ENCODE measurements at places on chromosomes 6 and 20. TPM values are rescaled to one million over a fixed set of nuclear protein-coding genes. Genes with fewer than 3 reads are reported as not detected.
A peak's percentile ranks its signal among the peaks of the same experiment; 100 is the strongest.

- DNase-seq, result no peak
- no peak overlapping the region for H3K4me3 ChIP-seq
- H3K4me1 ChIP-seq, result no peaks in the 10 kb centered on the region
- H3K36me3 ChIP-seq, result no peaks in the 10 kb centered on the region
- H3K27ac ChIP-seq, result no peak overlapping the region
Measured at GRCh38 chr20:56194042-56194441, 54.5 kb upstream of the MC3R start.

DNA sequence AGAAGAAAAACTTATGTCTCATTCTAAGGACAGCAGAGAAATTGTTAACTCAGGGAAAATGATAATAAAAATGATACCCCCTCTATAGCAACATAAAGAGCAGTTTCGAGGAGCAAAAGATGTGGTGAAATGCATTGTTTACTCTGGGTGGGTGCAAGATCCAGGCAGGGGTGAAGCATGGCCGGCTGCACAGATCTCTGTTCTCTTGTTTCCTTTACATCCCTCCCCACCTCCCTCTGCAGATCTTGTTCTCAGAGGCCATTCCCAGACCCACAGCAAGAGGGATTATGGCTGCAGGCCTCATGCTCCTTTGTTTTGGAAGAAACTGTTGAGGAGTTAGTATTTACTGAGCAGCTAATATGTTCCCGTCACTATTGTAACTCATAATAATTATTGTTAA is 1.8 kb downstream of the BTN3A1 start:
- no peak overlapping the region for H3K4me3 ChIP-seq
- H3K4me1 ChIP-seq, result peaks cover 3% of the 10 kb centered on the region
- no peak for DNase-seq
- no peak overlapping the region for H3K27ac ChIP-seq

GRCh38 chr6:89357390-89357789 is 4.9 kb upstream of the UBE2J1 start:
- H3K36me3 ChIP-seq, result no peaks in the 10 kb centered on the region
- H3K4me1 ChIP-seq, result no peaks in the 10 kb centered on the region
- no peak for DNase-seq
- no peak overlapping the region for H3K27ac ChIP-seq
- H3K4me3 ChIP-seq, result no peak overlapping the region
- H3K27me3 ChIP-seq, result no peaks in the 10 kb centered on the region

- H3K4me1 ChIP-seq, result peaks cover 9% of the 10 kb centered on the region
- peak; percentile 31 for DNase-seq
- no peak overlapping the region for H3K27ac ChIP-seq
- no peaks in the 10 kb centered on the region for H3K36me3 ChIP-seq
- H3K27me3 ChIP-seq, result no peaks in the 10 kb centered on the region
Measured at GRCh38 chr20:24584538-24585356, 115.3 kb downstream of the SYNDIG1 start.

DNA sequence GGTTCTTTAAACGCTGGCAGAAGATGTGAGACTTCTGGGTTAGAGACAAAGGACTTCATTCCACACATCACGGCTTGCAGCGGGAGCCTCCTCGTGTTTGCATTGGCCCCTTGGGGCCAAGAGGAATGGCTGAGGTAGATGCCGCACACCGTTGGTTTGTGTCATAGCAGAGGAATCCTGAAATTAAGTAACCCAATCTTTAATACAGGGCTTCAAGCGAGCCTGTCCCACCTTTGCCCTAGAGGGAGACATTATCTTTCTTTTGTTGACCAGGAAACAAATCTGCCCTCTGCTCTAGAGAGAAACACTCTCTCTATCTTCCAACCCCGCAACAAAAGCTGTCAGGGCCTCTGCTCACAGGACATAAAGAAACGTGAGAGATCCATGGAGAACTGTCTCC is 277.5 kb upstream of the ZFP64 start:
- H3K36me3 ChIP-seq, result no peaks in the 10 kb centered on the region
- H3K4me1 ChIP-seq, result no peaks in the 10 kb centered on the region
- no peak for DNase-seq
- no peak overlapping the region for H3K27ac ChIP-seq
- H3K27me3 ChIP-seq, result no peaks in the 10 kb centered on the region
- no peak overlapping the region for H3K4me3 ChIP-seq

DNA sequence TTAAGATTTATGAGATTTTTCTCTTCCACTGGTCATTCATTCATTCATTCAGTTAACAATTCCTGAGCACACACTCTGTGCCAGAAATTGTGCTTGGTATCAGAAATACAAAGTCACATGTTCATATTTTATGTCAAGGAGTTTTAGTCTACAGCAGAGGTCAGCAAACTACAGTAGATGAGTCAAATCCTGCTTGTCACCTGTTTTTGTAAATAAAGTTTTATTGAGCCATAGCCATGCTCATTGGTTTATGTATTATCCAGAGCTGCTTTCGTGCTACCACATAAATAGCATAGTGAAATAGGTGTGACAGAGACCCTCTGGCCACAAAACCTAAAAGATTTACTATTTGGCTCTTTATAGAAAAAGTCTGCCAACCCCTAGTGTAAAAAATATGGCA is 46.8 kb downstream of the THEMIS start:
- no peaks in the 10 kb centered on the region for H3K36me3 ChIP-seq
- H3K4me3 ChIP-seq, result no peak overlapping the region
- H3K27ac ChIP-seq, result no peak overlapping the region
- H3K4me1 ChIP-seq, result no peaks in the 10 kb centered on the region
- no peaks in the 10 kb centered on the region for H3K27me3 ChIP-seq
- no peak for DNase-seq

DNA sequence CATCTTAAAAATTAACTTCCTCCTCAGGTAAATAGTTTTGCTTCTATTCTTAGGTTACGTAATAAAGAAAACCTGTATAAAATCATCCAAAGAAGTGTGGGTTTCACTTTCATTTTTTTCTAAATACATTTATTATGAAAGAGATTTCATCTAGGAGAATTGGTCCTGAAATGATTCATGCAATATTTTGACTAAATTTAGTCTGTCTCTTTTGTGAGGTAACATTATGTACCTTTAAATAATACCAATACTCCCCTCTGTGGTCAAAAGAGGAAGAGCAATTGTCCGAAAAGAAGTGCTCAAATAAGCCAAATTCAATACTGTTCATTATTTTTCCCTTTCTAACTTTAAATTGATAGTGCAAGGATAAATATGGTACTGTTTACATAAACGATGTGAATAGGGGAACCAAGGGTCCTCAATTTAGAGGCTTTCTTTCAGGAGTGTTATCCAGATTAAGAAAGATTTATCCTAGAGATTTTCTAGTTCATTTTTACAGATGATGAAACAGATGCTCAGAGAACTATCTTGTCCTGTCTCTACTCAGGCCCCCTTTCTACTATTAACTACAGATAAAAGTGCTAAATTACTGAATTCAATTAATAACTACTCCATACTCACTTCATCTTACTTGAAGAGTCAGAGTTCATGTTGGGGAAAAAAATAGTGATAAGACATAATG is 26.2 kb downstream of the CYP39A1 start:
- H3K36me3 ChIP-seq, result no peaks in the 10 kb centered on the region
- no peak overlapping the region for H3K4me3 ChIP-seq
- H3K27ac ChIP-seq, result no peak overlapping the region
- no peaks in the 10 kb centered on the region for H3K27me3 ChIP-seq

The KCNQ5 gene
- 0.43 TPM for total RNA-seq

The AVP gene
- not detected for total RNA-seq

The ATXN1 gene
- 70.9 TPM for total RNA-seq

The KIF25 gene
- not detected for total RNA-seq

The TUBB1 gene
- not detected for total RNA-seq

The MICB gene
- total RNA-seq, result 4.1 TPM

The ARFGAP1 gene
- total RNA-seq, result 225 TPM
